AG10803 (cell line): ENCODE measurements at places on chromosomes 5 and 9.
A peak's percentile ranks its signal among the peaks of the same experiment; 100 is the strongest.

DNA sequence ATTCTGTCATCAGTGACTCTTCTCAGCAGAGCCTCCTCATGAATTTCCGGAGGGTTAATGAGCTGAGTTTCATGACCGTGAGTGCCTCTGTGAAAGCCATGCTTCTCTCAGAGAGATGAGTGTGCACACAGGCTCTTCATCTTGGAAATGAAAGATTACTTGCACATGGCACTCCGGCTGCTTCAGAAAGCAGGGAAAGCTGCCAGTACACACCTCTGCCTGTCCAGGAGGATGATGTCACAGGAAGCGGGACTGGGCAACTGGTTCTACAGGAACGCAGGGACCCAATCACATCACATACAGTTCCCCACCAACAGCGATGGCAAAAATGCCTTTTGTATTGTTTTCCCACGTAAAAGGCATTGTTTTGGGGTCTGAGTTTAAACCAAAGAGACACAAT is 286.0 kb upstream of the DAP start:
- no peak for DNase-seq

- DNase-seq, result no peak
Measured at GRCh38 chr5:74099538-74100267, 473.7 kb downstream of the ARHGEF28 start.

- no peak for DNase-seq
Measured at GRCh38 chr9:78196258-78196657, 39.6 kb upstream of the CEP78 start.

GRCh38 chr5:167871091-167871490 is 420.4 kb upstream of the WWC1 start:
- DNase-seq, result peak; percentile 58

GRCh38 chr5:124182133-124182532 is 564.3 kb downstream of the ZNF608 start:
- no peak for DNase-seq

DNA sequence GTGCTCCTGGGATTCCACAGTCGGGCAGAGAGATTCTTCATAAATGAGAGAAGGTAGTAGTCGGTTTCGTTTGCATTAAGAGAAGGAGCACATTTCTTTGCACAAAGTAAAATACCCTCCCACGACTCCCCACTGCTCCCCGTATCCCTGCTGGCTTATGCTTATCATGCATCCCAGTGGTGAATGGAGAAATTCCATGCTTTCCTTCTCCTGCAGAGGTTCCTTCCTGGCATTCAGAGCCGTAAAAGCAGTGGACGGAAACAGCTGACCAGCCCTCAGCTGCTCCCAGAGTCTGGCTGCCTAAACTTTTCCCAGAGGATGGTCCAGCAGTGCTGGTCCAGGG is 93.1 kb downstream of the C9orf152 start:
- no peak for DNase-seq

- no peak for DNase-seq
Measured at GRCh38 chr5:179435731-179436315, 90.6 kb upstream of the ADAMTS2 start.

- no peak for DNase-seq
Measured at GRCh38 chr5:111932628-111933027, 175.6 kb upstream of the NREP start.

DNA sequence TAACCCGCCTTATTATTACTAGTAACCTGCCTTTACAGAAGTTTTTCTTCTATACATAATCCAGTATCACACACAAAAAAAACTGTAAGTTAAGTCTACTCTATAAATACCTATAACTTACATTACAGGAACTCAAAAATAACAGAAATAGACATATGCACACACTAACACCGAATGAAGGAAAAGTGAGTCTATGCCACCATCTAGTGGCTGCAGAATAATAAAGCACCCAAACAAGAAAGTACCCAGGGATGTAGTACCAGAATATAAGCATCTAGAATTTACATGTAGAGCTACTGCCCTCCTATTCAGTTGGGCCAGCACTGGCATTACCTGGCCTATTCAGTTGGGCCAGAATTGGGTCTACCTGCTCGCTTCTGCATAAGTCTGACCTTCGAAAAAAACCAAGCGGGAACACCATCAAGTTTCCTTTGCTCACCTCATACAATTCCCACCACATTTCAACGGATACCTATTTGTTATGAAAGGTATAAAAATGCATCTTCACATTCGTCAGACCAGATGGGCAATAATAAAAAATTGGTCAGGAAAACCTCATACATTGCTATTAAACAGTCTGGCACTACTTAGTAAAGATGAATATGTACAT is 4.0 kb upstream of the NIPSNAP3A start:
- peak; percentile 71 for DNase-seq

DNA sequence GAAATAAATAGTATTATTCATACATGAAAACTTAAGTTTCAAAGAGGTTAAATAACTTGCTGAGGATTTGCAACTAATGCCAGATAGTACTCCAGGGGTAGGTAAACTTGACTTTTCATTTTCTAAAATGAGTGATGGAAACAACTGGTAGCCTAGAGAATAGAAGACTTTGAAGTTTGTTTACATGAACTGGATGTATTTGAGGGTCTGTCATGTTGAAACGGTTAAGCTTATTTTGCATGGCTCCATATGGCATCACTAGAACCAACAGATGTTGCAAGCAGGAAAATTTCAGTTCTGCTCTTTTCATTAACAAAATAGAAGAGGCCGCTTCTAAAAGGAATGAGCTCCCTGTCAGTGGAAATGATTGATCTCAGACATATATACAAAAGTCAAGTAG is 105.1 kb upstream of the SGCD start:
- DNase-seq, result no peak

GRCh38 chr9:14345354-14346230 is 31.7 kb upstream of the NFIB start:
- DNase-seq, result no peak

DNA sequence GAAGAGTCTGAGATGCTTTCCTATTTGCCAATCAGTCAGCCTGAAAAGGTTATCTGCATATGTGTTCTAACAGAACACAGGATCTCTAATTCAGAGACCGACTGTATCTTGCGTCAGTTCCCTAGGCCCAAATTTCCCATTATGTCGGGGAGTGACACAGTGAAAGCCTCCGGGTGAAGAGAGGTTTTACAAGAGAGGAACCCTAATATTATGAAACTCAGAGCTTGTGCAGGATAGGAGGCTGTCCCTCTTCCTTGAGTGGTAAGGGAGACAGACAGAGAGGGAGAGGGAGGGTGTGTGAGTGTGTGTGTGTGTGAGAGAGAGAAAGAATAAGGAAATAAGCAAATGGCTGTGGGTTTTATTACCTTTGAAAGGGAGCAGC is 1.9 kb downstream of the CD14 start:
- DNase-seq, result no peak

DNA sequence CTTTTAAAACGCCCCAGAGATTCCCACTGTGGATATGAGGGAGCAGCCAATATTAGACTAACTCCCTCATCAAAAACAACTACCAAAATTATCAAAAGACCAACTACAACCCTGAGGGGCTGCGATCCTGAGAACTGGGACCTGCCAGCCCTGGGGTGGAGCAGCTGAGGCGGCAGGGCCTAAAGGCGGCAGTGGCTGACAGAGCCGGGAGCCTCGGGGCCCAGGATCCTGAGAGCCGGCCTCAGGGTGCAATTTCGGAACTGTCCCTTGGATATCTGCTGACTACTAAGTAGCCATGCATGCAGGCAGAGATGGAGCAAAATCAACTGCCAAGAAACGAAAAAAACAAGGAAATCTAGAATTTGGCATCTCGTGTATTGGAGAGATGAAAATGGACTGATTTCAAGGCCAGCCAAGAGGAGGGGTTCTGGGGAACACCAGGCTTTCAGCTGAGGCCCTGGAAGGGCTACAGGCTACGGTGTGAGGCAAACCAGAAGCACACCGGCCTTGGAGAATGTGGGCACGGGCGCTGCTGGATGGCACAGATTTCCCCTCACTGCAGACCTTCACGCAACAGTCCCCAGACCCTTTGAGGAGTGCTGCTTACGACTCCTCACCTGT is 63.6 kb upstream of the UBAC1 start:
- DNase-seq, result no peak

- DNase-seq, result peak; percentile 49
Measured at GRCh38 chr9:80175286-80176150, 603.8 kb downstream of the TLE4 start.

DNA sequence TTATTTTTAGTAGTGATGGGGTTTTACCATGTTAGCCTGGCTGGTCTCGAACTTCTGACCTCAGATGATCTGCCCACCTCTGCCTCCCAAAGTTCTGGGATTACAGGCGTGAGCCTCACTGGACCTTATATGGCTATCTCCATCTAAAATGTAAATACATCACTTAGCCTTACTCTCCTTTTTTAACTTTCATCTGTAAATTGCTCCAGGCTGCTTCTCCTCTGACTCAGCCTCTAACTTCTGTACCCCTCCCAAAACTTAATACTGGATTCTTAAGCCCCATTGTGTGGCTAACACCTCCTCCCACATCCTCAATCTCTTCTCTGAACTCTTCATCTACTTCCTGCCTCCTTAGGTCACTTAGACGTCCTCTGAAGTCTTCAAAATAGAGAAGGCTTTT is 4.0 kb downstream of the SNX30 start:
- DNase-seq, result peak; percentile 64

- no peak for DNase-seq
Measured at GRCh38 chr9:113721856-113722255, 154.3 kb upstream of the ZNF618 start.

DNA sequence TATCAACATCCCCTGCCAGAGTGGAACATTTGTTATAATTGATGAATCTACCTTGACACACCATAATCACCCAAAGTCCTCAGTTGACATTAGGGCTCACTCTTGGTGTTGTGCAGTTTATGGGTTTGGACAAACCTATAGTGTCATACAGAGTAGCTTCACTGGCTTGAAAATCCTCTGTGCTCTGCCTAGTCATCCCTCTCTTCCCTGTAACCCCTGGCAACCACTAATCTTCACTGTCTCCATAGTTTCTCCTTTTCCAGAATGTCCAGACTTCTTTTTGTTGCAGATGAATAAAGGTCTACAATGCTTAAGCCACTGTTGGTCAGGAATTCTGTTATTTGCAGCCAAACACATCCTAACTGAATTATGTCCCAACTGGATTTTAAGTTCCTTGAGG is 22.5 kb upstream of the SUB1 start:
- peak; percentile 14 for DNase-seq

DNA sequence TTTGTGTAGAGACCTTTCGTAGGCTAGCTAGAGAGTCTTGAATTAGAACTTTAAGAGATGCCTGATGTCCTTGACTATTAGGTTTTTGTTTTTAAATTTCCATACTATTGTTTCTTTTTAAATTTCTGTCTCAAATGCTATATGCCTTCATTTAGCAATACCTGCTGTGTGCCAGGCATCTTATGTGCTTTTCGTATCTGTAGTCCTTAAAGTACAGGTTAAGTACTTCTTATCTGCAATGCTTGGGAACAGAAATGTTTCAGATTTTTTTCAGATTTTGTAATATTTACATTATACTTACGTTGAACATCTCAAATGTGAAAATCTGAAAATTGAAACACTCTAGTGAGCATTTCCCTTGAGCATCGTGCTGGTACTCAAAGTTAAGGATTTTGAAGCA is 49.0 kb downstream of the IPO11 start:
- DNase-seq, result no peak

GRCh38 chr9:31034311-31034710 is 1350.1 kb upstream of the ACO1 start:
- no peak for DNase-seq

DNA sequence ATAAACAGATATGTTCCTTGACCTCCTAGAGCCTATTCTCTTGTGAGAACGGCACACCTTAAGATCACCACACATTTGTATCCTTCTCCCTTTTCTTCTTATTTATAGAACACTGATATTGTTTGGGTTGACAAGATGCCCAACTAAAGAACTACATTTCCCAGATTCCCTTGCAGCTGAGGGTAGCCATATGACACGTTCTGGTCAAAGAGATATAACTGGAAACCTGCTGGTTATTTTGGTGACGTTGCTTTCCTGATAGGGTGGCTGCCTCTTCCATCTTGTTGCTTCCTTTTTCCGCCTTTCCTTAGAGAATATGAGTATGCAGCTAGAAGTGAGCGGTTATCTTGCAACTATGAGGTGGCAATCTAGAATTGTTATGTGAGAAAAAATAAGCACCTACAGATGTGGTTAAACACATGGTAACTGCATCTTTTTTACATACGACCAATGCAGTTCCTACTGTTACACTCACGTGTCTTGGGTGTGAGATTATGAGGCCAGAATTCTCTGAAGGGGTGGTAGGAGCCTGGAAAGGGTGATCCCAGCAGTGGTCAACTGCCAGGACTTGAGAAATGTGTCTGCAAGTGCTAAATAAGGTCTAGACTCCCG is 72.9 kb downstream of the SEC61B start:
- no peak for DNase-seq

- DNase-seq, result no peak
Measured at GRCh38 chr9:38022995-38023394, 46.0 kb downstream of the SHB start.

DNA sequence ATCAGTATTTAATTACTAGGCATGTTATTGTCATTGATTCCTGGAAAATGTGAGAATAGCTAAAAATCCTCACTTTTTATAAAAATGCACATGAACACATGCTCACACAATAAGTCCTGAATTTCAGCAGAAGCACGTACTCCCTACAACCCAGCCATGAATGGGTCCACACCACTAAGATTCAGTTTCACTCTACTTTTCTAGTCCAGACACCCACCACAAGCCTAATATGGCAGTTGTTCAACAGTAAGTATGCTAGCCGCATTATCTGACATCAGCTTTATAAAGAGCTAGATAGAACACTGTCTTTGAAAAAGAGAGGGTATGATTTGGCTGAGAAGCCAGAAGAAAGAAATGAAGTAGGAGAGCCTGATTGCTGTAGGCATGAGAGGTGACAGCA is 639.3 kb downstream of the BRINP1 start:
- DNase-seq, result no peak

DNA sequence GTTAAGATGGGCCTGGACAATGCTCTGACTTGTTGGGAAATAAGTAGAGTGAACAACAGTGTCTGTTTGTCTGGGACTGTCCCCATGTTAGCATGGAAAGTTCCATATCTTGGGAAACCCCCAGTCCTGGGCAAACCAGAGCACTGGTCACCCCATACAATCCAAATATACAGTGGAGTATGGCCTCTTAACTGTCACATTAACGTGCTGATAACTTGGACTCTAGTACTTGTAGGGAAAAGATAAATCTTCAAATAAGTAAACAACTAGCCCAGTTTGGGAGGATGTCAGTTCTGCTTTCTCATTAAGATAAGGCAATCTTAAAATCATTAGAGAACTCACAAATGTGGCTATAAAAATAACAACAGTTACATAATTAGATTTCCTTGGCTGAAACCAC is 47.6 kb upstream of the JAK2 start:
- no peak for DNase-seq

GRCh38 chr5:150079909-150080461 is 6.4 kb downstream of the CSF1R start:
- no peak for DNase-seq
